T follicular helper cell (primary cell): ENCODE measurements at places on chromosomes 12 and 14.

DNA sequence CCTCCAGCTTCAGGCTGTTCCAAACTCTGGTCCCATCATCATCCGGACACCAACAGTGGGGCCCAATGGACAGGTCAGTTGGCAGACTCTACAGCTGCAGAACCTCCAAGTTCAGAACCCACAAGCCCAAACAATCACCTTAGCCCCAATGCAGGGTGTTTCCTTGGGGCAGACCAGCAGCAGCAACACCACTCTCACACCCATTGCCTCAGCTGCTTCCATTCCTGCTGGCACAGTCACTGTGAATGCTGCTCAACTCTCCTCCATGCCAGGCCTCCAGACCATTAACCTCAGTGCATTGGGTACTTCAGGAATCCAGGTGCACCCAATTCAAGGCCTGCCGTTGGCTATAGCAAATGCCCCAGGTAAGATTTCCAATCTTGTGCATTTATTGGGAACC is 3.3 kb downstream of the SP1 start:
- DNase-seq = no peak

GRCh38 chr14:104826189-104826860 is 25.4 kb downstream of the ZBTB42 start:
- peak; percentile 91 for DNase-seq

GRCh38 chr14:37247791-37248461 is 50.2 kb downstream of the MIPOL1 start:
- DNase-seq = no peak

DNA sequence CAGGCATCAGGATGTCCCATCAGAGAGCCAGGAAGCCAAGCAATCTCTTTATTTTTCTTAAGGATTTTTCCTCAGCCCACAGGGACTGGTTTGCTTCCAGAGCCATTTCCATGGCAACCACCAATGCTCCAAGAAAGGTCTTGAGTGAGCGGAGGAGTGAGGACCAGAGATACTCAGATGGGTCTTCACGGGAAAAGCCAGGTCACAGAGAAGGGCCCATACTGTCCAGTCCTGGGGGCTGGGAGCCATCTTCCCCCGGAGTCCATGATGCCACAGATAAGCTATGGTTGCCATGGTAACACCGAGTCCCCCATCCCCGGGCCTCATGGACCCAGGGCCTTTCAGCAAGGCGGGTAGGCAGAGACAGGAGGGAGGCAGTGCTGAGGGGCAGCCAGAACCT is 28.6 kb downstream of the CMKLR1 start:
- DNase-seq = no peak

DNA sequence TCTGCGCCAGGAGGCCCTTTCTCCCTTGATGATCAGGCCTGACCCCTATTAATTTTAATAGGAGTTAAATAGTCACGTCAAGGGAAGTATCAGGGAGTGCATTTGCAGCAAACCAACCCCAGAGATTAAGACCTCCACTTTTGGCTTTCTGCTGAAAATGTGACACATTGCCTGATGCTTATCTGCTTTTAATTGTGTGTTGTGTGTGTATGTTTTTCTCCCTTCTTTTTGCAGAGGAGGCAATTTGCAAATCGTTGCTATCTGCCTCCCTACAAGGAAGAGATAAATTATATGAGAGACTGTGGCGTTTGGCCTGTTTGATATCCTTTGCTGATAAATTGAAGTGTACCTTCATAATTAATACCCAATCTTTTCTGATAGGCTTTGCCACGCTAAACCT is 822.9 kb downstream of the VRK1 start:
- no peak for DNase-seq

DNA sequence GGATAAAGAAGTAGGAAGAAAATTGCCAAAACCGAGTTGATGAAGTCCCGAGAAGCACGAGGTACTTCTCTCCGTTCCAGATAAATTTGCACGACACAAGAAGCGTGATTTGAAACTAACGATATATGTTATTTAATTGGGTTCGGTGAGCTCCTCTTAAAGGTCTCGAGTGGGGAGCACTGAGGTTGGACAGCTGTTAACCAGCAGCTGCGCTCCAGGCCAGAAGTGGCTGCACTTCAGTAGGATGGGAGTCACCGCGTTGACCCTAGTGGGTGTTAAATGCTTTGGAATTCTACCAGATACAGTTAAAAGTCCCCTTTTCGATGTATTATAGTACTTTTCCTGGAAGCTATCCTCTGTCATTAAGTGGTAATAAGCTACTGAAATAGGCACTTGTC is 953 bp upstream of the DCAF5 start:
- no peak for DNase-seq

- DNase-seq = no peak
These were observed 60.6 kb upstream of the NOS1 start for GRCh38 chr12:117421987-117422386.

DNA sequence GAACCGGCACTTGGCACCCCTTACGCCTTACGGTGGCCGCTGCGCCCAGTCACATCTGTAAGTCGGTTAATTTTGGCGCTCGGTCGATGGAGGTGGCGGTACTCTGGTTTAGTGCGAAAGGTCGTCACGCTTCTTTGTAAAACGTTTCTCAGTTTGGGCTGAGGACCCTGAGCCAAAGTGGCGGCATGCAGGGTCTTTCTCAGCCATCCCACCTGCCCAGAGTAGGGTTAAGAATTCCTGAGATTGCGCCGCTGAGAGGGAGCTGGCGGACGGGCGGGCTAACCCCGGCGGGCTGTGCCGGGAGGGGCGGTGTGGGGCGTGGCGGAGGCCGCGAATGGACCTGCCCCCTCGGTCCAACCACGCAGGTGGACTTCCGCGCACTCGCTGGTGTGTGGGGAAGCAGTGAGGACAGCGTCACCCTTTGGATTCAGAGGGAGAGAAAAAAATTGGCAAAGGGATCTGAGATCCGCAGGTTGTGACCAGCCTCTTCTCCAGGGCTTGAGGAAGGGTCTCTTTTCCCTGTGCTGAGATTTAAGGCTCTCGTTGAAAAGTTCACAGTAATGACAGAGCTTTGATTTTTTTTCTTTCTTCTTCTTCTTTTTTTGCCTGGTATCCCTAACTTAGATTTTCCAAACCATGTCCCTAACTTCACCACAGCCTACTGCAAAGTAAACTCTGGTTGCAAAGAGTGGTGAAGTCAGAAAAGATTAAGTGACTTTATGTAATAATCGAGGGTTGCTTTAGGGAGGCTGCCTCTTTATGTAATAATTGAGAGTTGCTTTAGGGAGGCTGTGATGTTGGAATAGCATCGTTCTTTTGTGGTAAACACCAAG is 602 bp upstream of the FBXO33 start:
- peak; percentile 54 for DNase-seq

- no peak for DNase-seq
These were observed 42.0 kb downstream of the GPHB5 start for GRCh38 chr14:63276492-63277342.

- no peak for DNase-seq
These were observed 30.6 kb upstream of the TMX1 start for GRCh38 chr14:51209457-51209856.

DNA sequence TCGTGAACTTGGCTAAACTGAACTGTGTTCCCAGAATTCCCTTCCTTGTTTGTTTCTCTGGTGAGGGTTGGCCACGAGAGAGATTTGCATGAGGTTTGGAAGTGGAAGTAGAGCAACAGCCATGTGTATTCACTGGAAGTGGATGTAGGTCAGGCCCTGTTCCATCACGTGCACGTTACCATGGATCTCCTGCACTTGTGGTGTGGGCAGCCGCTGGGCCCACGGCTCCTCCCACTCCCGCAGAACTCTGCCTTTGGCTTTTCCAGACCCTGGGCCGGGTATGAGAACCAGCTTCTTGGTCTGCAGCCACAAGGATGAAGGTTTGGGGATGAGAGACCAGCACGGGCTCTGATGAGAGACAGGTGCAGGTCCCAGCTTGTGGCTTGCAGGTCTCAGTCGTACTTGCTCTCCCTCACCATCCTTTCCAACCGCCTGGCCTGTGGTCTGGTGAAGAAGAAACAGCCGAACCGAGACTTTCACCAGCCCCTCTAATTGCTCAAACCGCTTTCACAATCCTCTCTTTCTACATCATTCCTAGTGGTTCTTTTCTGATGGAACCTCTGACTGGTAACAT is 94.9 kb downstream of the DUSP16 start:
- DNase-seq = peak; percentile 32

DNA sequence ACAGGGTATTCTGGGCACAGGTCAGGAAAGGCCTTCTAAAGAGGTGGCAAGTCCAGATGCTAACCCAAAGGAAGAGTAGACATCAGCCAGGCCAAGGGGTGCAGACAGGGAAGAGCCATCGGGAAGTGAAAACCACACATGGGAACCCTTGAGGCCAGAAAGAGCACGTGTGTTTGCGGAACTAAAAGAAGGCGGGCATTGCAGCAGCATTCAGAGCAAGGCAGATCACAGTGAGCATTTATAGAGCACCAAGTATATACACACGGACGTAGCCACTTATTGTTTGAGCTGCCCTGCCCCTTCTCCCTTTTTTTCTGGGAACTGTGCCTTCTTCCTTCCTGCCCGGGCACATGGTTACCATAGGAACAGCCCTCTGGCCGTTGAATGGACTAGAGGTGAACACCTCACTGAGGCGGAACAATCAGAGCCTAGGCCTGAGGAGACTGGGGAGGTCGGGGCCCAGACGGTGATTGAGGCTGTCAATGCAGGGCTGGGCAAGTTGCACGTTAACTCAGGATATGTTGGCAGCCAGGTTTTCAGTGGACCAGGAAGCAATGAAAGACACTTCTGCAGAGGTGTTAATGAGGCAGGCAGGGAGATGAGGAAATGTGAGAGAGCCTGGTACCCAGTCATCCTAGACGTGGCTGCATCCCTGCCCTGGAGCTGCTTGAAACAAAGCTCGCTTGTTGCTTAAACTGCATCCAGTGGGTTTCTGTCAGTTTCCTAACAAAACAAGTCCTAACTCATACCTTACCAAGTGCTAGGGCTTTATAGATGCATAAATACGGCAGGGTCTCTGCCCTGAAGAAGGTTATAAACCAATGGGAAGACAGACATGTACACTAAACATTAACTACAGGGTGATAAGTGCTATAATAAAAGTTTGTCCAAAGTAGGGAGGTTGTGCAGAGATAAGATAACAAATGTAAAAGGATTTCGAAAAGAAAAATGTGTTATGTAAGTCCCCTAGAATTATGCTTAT is 34.2 kb downstream of the MOAP1 start:
- DNase-seq = no peak

DNA sequence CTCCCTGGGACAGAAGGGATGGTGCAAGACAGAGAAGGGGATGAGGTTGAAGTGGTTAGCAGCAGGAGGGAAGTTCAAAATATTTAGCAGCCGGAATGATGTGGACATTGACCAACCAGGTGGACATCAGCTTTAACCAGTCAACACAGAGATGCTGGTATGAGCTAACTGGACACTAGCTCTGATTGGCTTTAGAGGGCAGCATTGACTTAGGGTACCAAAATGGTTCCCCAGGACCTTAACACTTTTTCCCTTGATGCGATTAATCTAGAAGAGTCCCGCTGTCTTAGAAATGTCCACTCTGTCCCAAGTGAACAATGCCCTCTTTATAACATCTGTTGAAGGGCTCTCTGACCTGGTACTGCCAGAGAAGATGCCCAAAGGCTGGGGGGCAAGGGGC is 134.0 kb upstream of the GSC start:
- DNase-seq = no peak

DNA sequence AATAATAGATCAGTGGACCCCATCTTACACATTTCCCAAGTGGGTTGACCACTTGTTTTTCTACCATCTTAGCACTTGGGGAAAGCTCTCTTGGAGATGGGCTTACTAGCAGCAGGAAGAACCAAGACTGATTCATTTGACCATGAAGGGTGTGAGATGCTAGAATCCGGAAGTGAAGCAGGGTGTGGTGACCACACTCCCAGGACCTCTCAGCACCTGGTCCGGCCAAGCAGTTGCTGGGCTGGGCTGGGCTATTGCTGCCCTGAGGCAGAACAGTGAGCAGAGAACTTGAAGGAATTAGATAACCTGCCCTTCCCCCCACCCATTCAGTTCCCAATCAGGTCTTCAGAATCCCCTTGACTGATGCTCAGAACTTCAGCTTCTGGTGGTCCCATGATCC is 24.4 kb downstream of the ADCY6 start:
- no peak for DNase-seq

DNA sequence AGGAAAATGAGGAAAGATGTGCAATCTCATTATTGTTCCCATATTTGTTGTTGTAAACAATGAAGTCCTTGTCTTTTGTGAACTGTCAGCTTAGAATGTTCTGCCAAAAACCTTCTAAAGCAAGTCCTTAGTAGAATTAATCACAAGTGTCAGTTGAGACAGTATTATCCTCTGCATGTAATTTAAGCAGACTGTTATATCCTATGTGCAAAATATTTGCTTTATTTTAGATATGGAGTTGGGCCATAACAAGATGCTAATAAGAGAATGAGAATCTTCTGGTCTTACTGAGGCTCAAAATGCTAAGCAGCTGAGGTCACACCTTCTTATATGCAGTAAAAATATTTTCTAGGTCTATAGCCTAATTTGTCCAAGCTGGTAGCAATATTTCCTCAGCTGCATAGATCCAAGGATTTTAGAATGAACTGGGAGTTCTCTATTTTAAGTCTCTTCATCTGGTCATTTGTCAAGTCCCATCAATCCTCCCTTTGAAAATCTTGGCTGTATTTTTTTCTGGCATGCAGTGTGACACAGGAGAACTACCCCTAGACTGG is 222.3 kb upstream of the NAV3 start:
- no peak for DNase-seq

GRCh38 chr14:89504602-89505313 is 87.7 kb upstream of the FOXN3 start:
- no peak for DNase-seq

GRCh38 chr12:100564090-100564489 is 9.4 kb upstream of the GAS2L3 start:
- no peak for DNase-seq

GRCh38 chr14:100875861-100876590 is 27.5 kb downstream of the RTL1 start:
- DNase-seq = no peak
